ENCODE measurements at places on chromosomes 13 and 19.

DNA sequence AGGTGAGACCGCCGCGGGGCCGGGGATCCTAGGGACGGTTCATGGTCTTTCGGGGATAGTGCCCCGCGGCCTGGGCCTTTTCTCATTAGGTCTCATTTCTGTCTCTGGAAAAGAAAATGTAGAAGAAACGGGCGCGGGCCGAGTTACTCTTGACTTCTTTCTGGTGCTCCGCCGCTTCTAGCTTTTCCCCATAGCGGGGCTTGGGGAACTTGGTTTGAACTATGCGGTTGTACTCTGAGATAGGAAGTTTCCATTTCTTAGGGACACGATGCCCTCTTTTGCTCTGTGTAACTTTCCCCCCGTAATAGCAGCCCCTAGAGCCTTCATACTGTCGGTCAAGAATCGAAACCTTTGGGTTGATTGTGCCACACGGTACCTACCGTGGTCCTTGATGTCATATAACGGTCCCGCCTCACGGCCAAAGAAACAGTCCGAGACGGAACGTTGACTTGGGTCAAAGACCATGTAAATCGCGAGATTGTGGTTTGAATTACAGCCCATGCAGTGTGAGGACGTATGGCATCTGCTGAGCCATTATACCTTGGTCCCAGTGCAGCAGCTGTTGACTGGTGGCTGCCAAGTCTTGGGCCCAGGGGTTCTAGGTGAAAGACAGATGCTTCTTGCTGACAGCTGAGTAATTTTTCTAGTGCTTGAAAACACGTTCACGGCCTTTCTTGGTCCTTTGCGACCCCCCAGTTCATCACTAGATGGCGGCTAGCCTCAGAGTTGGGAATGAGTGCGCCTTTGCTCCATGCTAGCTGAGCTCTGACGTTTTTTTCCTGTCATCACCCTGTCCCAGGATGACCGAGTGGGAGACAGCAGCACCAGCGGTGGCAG is 487 bp downstream of the RPS5 start:
- DNase-seq = no peak

- DNase-seq = no peak
These were observed 1386.8 kb downstream of the PCDH9 start for GRCh38 chr13:65843314-65843731.

DNA sequence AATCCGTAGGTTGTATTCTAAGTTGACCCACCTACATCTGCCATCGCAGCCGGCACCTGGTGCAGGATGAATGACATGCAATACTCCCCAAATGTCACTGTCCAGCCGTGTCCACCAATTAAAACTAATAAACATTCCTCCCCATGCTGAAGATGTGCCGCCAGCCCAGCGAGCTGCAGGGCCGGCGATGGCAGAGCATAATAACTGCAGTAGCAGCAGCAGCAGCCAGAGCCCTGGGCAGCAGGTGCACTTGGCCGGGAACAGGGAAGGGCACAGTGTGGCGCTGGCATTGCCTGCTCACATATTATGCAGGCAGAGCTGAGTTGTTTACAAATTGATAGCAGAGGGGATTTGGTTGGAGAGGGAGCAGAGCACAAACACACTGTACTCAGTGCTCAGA is 754.9 kb downstream of the OLFM4 start:
- DNase-seq = no peak

- DNase-seq = no peak
These were observed 3.0 kb downstream of the DPRX start for GRCh38 chr19:53634768-53635167.

DNA sequence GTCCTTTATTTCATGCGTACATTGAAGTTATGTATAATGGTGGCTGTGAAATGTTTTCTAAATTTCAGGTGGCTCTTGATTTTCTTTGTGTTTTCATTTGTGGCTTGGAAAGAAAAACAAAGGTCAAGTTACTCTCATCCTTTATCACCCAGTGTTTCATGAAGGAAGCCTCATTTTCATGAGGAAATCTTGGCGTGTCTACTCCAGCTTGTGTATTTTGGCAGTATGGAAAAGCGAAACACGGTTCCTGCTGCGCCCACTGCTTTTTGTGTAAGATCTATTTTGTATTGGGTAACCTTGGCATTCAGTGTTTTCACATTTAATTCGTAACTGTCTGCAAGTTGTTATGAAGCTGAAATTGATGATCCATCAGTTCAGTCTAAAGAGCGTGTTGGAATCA is 147.0 kb upstream of the RNF113B start:
- DNase-seq = no peak

DNA sequence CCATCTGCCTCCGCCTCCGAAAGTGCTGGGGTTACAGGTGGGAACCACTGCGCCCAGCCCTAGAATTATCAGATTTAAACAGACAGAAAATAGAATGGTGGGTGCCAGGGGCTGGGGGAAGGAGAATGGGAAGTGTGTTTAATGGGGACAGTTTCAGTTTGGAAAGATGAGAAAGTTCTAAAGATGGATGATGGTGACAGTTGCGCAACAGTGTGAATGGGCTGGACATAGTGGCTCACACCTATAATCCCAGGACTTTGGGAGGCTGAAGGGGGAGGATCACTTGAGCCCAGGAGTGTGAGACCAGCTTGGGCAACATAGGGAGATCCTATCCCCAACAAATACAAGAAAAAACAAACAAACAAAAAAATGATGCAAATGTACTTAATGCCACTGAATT is 15.9 kb downstream of the KANK2 start:
- DNase-seq = no peak

GRCh38 chr13:24043590-24044350 is 116.8 kb upstream of the SPATA13 start:
- no peak for DNase-seq

DNA sequence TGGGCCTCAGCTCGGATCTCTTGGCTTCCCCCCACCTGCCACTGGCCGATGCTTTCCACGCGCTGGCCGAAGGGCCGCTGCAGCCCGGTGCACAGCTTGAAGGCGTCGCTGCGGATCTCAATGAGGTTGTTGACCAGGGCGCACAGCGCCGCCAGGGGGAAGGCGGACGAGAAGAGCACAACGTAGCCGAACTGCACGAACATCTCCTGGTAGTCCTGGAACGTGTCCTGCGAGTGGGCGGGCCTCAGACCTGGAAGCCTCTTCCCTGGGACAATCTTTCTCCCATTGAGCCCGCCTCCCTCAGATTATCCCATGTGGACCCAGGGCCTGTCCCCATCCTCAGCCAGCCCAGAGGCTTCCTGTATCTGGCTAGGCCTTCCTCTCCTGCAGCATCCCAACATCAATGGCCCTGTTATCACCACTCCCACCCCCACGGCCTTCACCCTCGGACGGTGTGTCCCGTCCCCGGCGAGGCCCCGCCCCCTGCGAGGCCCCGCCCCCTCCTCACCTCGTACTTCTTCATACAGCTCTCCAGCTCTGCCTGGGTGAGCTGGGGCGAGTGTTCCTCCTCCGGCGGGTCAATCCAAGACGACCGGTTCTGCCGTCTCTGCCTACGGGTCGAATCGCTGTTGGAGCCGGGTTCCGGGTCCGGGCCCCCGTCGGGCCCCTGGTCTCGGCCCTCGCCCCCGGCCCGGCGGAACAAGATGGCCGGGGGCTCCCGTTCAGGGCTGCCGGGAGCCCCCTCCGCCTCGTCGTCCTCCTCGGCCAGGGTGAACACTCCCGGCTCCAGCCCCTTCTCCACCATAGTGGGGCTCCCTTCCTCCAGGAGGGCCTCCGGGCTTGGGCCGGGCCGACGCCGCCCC is 6.8 kb downstream of the ANO8 start:
- DNase-seq = peak; percentile 74

GRCh38 chr13:42615691-42616090 is 41.7 kb downstream of the TNFSF11 start:
- no peak for DNase-seq

GRCh38 chr19:46394402-46394797 is 19.0 kb downstream of the CCDC8 start:
- DNase-seq = no peak

DNA sequence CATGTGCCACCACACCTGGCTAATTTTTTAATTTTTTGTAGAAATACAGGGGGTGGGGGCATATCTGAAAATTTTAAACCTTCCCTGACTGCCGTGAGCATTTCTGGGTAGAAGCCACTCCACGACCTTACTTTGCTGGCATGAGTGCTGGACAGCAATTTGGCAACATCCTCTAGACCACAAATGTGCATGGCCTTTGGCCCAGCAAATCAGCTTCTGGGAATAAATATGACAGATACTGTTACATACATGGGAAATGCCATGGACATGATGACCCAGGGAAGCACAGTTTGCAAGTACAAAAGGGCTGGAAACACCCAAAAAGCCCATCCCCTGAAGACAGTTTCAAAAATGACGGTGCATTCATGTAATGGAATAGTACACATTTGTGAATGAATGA is 3.2 kb upstream of the PVR start:
- no peak for DNase-seq

DNA sequence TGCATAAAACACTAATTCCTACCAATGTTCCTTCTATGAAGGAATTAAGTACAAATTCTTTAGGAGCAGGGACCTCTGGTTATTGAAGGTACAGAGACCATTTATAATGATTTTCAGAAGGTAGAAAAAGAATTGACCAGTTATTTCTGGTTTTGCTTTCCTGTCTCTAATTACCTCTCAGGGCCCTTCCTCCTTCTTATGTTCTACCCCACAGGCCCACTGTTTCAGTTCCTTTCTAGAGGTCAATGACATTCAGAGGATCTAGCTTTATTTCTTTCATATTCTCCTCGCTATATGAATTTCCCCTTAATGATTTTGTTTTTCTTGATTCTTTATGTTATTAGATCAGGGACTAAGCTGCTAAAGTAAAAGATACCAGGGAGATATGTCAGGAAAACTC is 345.0 kb upstream of the SPRY2 start:
- no peak for DNase-seq

GRCh38 chr19:33904681-33905080 is 108.0 kb downstream of the KCTD15 start:
- DNase-seq = no peak

DNA sequence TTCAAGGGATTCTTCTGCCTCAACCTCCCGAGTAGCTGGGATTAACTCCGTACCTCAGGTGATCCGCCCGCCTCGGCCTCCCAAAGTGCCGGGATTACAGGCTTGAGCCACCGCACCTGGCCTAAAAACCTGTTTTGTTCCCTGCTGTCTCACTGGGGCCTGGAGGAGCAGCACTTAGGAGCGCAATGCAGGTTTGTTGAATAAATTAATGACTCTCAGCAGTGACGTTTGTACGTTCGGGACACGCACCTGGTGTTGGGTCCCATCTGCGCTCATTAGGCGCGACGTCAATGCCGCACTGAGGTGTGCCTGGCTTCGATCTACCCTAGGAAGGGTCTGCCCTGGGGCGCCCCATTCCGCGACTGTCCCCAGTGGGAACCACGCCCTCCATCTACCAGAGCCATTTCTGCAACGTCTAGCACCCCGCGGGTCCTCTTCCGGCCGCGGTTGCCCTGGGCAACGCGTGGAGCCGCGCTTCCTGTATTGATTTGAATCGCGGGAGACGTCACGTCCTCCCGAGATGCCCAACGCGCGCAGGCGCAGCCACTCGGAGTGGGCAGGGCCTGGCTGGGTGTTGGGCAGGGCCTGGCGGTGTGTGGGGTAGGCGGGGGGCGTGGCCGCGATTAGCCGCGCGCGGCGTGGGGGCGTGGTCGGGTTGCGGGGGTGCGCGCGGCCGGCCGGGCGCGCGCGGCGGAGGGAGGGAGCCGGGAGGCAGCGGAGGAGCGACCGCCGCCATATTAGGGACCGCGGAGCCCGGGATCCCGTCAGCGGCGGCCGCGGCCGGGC is at the start of gene FZR1:
TSS of gene FZR1 (plus strand) at position 714 of the 786 bp plus-strand sequence. CDS start 16,679 bp downstream, outside the sequence.
- DNase-seq = peak; percentile 99

DNA sequence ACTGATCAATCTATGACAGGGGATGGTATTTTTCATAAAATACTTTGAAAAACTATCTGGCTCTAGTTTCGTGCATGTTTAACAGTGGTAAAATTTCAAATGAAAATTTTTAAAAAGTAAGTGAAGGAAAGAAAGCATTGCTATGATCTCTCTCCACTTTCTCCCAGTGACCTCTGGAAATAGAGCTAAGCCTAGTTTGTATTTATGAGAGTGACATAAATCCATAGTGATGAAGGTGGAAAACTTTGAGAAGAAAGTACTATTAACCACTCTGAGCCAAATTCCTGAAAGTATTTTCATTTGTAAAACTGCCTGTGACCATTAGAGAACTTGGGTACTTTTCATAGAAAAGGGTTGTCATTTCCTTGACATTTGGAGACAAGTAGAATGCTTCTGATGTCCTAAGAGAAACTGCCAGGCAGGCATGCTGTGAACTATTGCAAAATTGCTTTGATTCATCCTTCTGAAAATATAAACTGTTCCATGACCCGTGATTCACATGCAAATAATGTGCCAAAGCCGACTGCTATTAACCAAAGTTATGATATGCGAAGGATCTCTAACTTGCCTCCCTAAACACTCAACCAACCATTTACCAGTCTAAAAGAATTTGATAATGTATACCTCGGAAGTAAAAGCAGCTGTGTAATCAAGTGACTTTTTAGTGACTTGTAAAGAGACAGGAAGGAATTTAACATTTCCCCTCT is 133.2 kb downstream of the VWA8 start:
- DNase-seq = no peak

DNA sequence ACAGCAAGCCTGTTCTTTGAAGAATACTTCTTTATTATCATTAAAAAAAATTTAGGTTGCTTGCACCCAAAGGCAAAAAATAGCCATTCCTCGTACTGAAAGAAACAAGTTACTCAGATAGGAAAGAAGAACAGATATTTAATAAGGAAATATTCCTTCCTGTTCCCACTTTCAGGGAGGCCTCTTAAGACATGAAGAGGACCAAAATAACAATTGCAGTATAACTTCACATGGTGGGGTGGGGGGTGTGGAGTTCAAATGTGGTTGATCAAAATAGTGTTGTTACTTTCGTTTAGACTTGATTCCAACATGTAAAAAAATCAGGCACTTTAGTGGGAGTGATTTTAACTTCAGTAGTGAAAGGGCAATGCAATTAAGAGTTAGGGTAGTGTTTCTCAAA is 3.6 kb downstream of the RGCC start:
- no peak for DNase-seq

GRCh38 chr19:5881543-5882299 is 11.4 kb upstream of the FUT5 start:
- DNase-seq = no peak

DNA sequence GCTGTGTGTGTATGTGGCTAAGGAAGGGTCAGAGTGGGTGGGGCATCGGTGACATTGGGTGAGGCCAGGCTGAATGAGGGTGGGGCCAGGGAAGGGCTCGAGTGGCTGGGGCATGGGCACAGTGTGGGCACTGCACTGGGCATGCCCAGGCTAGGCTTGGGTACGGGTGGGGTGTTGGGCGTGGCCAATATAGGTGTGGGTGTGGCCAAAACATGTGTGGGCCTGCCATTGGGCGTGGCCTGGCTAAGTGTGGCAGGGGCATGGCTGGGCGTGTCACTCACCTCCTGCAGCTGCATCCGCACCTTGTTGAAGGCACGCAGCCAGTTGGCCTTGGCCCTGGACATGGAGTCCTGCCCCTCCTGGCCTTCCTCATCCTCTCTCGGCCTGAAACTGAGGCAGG is 33.2 kb downstream of the UNC13A start:
- no peak for DNase-seq

DNA sequence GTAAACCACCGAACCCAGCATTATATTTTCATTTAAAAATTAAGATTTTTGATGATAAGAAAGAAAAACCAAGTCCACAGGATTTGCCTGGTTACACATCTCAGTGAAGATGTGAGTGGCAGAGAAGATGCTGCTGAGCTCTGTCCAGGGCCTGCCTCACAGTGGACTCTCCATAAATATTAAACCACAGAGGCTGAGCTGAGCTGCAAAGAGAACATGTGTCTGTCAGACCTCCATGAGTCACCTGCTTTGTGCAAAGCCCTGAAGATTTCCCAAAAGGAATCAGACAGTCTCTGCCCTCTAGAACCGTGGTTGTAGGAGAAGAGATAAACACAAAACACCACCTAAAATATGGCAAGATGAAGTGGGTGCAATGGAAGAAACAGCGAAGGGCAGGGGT is 127.2 kb upstream of the TSC22D1 start:
- no peak for DNase-seq
